ENCODE measurements at places on chromosomes 11 and 22.

DNA sequence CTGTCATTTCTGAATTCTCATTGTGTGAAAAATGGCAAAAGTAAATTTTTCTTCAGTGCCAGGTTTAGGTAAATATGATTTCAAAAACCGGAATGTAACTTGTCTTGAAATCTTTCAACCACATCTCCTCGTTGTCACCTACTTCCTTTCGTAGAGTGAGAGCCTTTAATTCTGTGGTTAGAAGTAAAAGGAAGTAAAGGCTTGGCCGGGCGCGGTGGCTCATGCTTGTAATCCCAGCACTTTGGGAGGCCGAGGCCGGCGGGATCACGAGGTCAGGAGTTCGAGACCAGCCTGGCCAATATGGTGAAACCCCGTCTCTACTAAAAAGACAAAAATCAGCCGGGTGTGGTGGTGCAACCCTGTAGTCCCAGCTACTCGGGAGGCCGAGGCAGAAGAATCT, 29.8 kb downstream of the SGSM3 start:
- no peak for DNase-seq

- peak; percentile 80 for DNase-seq
Measured at GRCh38 chr11:12008790-12009616, 577 bp upstream of the DKK3 start.

GRCh38 chr11:92682952-92683351, 286.5 kb upstream of the MTNR1B start:
- DNase-seq: no peak

- peak; percentile 93 for DNase-seq
Measured at GRCh38 chr11:35511666-35512065, 13.8 kb downstream of the PAMR1 start.

DNA sequence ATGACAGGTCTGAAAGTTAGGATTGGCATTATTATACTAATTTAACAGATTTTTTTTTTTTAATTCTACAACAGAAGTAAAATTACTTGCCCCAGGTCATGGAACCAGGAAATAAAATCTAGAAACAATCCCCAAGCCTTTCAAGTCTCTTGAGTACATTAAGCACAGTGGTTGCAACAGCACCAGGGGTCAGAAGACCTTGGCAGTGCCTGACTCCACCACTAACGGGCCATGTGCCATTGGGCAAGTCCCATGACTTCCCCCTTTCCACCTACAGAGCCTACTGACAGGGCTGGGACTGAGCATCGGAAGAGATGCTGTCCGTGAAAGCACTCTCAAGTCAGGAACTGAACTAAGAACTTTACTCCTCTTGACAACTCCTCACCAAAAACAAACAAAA, 98.6 kb upstream of the AKIP1 start:
- DNase-seq: peak; percentile 20

GRCh38 chr11:126466236-126467045, 111.0 kb downstream of the ST3GAL4 start:
- DNase-seq: no peak

DNA sequence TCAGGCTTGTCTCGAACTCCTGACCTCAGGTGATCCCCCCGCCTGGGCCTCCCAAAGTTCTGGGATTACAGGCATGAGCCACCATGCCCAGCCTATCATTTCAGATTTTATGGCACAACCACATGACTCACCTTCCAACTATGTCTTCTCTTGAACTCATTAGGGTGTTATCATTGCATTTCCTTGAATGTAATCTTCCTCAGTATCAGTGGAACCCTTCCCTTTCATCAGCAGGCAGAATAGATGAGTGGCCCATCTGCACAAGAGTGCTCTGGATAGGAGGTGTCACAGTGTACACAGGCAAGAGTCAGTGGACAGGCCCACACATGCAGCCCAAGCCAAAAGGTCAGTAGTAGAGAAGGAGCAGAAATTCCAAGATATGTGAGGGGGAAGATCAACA, 29.1 kb upstream of the AQP11 start:
- peak; percentile 89 for DNase-seq

DNA sequence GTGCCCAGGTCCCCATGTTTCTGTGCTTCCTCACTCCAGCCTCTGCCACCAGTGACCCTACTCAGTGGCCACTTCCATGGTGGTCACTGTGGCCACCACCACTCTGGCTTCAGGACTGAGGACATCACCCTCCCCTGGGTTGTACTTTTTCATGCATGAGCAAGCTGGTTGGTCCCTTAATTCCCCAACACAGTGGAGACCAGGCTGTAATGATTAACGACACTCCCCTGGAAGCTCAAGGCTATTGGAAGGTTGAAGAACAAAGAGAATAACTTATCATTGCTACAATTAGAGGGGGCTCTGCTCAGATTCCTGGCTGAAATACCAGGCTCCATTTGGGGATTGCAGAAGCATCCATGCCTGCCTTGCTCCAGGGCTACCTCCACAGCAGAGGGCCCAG, 10.5 kb downstream of the PLAAT4 start:
- DNase-seq: no peak

- DNase-seq: peak; percentile 95
Measured at GRCh38 chr11:57072640-57073039, 83.9 kb downstream of the OR5AK2 start.

DNA sequence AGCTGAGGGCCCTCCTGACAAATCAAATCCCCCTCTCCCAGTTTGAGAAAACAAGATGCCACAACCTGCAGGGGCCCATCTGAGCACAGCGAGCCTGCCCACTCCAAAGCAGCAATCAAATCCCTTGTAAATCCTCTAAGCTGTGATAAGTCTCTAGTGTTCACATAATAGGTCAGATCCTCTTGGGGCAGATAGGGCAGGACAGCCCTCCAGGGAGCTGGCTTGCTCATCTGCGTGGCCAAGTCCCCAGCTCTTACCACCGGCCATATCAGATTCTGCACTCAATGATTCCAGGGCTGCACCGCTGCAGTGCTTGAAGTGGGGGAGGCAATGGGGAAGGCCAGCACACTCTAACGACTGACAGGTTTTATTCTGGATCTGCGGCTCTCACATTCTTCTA, 29.6 kb upstream of the FLI1 start:
- DNase-seq: no peak

DNA sequence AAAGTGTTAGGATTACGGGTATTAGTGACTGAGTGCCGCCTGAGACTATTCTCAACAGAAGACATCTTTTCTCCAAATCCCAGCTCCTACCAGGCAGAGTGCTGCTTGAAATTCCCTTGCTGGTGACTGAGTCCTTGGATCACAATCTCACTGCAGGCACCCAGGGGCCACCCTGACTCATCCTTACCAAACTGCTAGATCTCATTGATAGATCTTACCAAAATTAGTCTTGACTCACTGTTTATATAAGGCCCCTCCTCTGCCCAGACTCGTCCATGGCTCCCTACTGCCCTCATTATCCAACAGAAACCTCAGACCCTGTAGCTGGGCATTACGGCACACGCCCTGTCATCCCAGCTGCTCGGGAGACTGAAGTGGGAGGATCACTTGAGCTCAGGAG, 14.7 kb downstream of the TBC1D10A start:
- peak; percentile 91 for DNase-seq

- no peak for DNase-seq
Measured at GRCh38 chr11:130771708-130772107, 144.6 kb downstream of the SNX19 start.

DNA sequence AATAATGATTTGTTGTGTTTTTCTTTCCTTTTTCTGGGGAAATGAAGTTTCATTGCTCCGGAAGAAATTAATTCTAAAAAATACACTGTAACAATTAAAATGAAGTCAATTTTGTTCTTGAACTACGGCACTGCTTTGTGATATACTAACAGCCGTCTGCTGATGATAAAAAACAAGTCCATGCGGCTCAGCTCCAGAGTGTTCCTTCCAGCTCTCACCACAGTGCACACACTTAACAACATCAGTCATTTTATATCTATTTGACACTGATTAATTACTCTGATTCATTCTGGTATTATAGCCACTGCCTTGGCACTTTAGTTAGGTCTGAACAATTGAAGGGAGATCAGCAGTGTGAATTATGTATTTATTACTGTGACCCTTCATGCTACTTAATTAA, 97.4 kb upstream of the SLC6A5 start:
- no peak for DNase-seq

DNA sequence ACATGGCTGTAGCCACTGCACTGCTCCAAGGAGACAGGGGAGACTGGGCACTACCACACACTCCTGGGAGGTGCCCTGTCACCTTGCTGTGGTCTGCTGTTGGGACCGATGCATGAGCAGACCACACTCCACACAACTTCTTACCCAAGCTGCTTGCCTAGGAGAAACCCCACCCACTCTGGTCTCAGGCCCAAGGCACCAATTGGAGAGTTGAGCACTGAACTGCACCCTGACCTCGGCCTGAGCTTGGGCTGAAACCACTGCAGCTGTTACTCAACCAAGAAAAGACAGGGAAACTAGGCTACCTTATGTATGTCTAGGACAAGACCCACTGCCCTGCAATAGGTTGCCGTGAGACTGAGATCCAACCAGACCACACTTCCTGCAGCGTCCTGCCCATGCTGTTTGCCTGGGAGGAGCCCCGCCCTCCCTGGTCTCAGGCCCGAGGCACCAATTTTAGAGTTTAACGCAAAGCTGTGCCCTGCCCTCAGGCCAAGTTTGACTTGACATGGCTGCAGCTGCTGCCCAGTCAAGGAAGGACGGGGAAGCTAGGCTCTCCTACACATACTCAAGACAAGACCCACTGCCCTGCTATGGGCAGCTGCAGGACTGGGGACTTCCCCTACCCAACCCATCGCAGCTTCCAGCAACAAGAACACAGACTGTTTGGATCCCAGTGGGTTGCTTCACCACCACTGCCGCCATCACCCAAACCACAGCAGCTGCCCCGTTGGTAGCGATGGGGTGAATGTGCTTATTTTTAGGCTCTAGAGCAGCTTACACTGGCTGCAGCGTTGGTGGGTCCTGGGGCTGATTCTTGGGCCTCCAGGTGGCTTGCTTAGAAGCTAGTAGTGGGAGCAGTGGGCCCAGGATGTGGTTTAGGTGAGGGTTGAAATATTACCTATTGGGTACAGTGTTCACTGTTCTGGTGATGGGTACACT, 66.8 kb downstream of the BRD1 start:
- no peak for DNase-seq

DNA sequence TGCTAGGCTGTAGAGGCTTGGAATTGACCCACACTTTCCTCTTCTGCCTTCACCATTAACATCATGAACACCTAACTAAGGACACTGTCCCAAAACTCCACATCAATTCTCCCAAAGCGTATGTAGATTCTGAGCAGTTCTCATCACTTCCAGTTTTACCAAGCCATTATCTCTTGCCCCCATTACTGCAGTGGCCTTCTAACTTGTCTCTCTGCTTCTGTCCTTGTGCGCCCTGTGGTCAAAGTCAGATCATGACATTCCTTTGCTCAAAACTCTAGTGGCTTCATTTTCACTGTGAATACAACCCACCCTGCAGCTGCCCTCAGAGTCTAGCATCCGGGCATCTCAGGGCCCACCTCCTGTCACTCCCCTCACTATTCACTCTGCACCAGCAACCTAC, 13.1 kb upstream of the TOP3B start:
- DNase-seq: no peak

GRCh38 chr22:22810471-22810870, 77.1 kb upstream of the IGLL5 start:
- no peak for DNase-seq

DNA sequence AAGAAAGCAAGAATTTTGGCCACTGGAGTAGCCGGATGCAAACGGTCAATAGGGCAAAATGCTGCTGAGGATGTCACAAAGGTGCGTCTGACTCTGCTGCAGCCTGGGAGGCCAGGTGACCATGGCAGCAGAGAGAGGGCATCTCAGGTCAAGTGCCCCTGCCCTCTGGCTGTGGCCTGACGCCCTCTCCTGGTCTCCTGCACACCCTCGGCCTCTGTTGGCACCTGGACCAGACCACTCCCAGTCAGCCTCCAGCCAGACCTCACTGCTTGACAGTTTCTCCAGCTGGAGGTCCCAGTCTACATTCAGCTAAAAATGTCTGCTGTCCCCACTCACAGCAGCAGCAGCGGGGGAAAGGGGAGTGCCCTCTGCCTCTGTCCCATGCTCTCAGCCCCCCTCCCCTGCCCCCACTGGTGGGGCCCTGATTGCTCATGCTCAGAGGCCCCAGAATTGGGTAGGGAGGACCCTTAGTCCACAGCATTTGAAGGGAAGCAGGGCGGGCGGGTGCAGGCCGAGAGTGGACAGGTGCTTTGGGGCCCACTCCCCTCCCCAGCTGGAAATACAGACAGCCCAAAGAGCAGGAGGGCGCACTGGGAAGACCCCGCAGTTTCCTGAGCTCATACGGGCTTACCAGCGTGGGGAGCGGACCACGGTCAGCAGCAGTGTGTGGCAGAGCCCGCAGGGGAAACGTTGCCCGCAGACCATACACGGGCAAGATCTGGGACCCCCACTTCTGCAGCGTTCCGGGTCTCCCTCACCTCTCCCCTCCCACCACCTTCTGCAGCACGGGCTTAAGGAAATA, 1.6 kb upstream of the BRSK2 start:
- no peak for DNase-seq

DNA sequence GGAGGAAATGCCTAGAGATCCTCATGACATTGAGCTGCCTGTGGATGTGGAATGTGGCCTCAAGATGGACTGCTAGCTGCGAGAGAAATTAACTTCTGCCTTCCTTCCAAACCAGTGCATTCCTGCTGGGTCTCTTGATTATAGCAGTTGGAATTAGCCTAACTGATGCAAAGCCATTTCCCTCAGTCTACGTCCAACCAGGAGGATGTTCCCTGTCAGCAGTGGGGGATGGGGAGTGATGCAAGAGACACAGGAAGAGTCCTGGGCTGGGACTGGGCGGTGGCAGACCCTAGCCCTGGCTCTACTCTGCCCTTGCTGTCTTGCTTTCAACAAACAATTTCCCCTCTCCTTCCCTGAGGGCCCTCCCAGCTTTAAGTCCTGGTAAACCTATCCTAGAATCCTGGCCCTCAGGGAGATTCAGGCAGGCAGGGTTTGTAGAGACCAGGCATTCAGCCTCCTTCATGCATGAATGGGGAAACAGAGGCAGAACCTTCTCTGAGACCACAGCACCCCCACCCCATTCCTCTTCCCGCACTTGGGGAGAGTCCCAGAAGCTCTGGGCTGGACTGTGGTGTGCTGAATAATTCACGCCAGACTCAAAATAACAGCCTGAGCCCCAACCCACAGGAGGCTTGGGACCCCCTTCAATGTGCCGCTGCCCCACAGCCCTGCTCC, 17.0 kb downstream of the C11orf96 start:
- DNase-seq: no peak

DNA sequence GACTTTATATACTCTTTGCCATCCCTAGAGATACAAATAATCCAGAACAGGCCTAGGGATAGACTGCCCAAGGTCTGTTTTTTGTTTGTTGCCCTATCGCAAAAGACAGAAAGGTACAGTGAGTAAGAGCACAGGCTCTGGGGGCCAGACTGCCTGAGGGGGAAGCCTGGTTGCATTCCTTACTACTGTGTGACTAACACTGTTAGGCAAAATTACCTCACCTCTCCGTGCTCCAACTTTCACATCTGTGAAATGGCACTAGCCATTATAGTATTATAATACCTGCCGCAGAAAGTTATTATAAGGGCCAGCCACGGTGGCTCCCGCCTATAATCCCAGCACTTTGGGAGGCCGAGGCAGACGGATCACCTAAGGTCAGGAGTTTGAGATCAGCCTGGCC, 14.5 kb downstream of the SLC35F2 start:
- DNase-seq: peak; percentile 77

- DNase-seq: peak; percentile 19
Measured at GRCh38 chr11:114367244-114367957, 32.9 kb downstream of the C11orf71 start.

Measured in EL (cell line).